Kidney glomerular epithelial cell (primary cell): ENCODE measurements at places on chromosomes 3 and 15.

DNA sequence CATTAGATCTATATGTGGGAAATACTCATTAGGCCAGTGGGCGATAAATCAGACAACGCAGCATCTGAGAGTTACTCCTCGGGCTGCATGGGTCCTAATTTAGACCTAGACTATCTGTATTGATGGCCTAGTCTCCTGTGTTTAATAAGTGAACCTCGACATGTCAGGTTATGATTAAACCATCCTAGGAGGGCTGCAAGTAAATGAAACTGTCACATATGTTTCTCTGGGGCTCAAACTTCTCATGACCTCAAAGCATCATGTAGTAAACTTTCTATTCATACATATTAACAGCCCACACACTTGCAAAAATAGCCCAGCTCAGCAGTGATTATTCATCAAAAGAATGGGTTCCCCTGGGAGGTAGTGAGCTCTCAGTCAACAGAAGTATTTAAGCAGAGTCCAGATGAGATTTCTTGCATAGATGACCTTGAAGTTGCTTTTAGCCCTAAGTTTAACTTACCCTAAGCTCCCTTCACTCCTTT lies 51.6 kb downstream of the RAB11A start:
- DNase-seq, result no peak

DNA sequence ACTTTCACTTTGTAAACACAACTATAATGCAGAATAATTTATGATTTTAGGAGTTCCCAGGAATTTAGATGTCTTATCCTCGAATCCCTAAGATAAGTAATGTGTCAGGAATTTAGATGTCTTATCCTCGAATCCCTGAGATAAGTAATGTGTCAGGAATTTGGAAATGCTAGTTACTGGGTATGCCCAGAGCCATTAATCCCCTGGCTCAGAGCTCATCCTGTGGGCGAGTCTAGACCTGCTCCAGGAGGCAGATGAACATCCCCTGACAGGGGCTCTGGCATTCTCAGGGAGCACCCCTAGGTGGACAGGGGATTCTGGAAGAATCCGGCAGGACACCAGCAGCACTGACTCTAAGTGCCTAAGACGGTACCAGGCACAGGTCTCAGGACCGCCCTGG lies 163.3 kb downstream of the ARRDC4 start:
- peak; percentile 5 for DNase-seq

DNA sequence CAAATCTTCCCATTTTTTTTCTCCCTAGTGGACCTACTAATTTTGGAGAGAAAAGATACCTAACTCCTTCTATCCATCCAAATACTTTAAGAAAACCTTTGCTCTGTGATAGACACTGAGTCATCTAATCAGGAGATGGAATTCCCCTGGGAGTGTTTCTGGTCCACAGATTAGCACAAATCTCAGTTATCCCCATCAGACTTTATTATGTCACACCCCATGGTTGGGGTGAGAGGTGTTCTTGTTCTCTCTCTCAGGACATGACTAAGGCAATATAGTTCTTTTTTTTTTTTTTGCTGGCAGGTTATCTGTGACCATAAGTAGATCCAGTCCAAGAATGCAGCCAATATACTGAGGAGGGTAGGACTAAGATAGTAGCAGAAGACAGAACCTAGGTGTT lies 15.8 kb downstream of the SLC9A9 start:
- DNase-seq, result peak; percentile 78

GRCh38 chr3:36893137-36893557 lies 51.7 kb downstream of the TRANK1 start:
- peak; percentile 49 for DNase-seq

- no peak for DNase-seq
Observed at GRCh38 chr15:82056958-82057823, 11.4 kb upstream of the MEX3B start.

DNA sequence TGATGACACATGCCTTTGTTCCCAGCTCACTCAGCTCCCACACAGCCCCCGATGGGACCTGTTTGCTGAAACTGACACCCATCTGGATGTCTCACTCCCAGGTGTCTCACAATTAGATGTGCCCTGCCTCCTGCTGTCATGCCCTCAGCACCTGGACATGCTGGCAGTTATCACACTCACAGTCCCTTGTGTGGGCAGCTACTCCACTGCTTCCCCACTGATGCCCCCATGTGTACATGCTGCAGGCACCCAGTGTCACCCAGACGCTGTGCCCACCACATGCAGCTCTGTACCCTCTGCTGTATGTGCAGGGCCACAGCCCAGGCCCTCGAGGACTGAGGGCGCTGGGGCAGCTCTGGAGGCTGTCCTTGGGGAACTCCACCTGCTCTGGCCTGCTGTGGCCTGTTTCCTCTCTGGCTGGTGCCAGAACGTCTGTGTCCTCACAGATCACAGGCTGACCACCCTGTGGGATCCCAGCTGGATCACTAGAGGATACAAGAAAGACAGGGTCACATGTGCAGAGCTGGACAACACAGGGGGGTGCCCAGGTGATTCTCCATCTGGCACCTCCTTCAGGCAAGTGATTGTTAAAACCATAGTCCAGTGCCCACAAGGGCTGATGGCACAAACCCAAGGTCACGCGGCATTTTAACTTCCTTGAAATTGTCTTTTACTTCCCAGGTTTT lies 14.0 kb downstream of the C3orf22 start:
- DNase-seq, result no peak

GRCh38 chr15:94930441-94930840 lies 699.1 kb downstream of the MCTP2 start:
- DNase-seq, result no peak

- DNase-seq, result no peak
Observed at GRCh38 chr3:33681667-33682066, 36.4 kb downstream of the CLASP2 start.

DNA sequence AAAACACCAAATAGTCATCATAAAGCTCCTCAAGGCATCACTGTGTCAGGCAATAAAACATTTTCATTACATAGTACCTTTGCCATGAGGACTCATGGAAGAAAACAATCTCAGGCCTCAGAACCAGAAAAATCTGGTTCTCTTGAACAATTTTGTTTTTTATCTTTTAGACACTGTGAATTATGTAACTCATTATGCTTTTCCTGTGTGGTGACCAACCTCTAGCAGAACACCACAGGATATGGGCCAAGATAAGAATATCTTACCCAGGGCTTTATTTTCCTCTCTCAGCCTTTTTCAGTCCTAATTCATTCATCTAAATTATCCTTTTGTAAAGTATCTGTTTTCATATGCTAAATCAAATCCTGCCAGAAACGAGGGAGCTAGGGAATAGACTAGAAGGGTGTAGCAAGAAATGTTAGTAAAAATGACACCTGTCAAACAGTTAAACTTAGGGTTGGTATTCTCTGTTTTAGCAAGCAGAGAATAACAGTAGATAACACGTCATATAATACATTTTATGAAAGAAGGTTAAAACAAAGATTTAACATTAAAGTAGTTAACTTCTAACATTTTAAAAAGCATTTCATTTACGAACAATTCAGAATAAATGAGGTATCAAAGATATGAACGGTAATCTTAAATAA lies 111.1 kb downstream of the FBXL22 start:
- DNase-seq, result no peak

DNA sequence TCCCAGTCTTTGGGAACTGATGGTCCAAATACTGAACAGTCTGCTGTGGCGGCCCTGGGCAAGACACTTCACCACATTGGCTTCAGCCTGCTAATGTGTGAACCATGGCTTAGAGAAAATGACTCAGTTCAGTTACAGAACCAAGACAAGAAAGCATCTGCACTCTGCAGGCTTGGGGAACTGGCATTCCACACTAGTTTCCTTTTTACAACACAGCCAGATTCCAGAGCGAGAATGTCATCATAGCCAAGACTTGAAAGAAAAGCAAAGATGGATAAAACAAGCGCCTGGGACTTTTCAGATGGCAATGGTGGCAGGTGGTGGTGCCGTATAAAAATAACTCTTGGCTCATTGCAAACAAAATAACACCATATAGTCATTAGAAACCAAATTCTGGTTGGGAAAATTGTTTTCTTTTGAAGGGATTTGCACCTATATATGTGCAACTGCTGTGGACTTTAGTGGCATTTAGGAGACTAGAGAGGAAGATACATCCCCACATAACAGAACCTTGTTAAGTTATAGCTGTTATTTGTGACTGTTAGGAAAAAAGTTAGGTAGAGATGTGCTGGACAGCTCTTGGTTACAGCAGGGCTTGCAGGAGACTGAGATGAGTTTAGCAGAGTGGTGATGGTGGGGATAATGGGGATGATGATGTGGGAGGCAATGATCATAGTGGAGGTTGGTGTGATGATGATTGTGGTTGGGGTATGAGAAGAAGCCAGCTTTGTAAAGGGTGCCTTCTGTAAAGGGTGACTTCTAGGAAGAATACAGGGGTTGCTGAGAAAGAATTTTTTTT lies 273.6 kb downstream of the THRB start:
- DNase-seq, result peak; percentile 94

GRCh38 chr15:50484781-50485180 lies 60.6 kb downstream of the USP8 start:
- DNase-seq, result no peak

- DNase-seq, result peak; percentile 10
Observed at GRCh38 chr15:51796847-51797401, 32.5 kb upstream of the TMOD3 start.

DNA sequence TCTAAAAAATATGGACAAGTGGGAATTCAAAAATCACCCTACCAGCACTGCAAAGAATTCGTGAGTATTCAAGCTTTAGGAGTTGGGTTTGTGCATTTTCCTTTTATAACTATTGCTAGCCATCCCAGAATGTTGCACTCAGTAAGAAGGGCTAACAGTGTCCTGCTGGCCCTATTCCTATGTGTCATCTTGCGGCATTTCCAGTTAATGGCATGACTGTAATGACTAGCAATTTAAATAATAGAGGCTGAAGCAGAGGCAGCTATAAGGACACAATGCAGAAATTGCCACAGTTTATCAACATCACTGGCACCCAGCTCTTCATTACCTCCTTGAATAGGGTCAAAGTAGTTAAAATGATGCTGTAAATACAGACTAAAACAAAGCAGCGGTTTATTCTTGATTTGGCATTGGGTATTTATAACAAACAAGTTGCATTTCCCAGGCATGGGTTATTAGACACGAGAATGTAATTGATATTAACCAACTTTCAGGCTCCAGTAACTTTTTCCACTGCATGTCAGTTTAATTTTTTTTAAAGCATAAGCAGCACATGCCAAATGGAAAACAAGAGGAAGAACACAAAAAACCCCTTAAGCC lies 177.6 kb downstream of the FHIT start:
- no peak for DNase-seq

DNA sequence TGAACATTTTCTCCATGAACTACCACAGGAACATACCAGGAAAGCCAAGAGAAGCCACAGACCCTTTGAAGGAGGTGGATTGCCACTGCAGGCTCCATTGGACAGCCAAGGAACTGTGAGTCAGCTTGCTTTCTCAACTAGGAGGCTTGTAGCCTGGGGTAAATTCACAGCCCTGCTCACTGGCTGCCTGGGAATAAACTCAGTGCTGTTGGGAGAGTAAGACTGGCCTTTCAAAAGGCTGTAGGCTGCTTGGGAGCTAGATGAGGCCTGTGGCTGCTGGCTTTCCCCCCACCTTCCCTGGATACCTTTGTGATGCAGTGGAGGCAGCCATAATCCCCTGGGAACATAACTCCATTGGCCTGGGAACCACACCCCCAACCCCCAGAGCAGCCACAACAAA lies 223.5 kb upstream of the RBMS3 start:
- DNase-seq, result peak; percentile 1

- no peak for DNase-seq
Observed at GRCh38 chr15:68298882-68299381, 21.4 kb downstream of the FEM1B start.

DNA sequence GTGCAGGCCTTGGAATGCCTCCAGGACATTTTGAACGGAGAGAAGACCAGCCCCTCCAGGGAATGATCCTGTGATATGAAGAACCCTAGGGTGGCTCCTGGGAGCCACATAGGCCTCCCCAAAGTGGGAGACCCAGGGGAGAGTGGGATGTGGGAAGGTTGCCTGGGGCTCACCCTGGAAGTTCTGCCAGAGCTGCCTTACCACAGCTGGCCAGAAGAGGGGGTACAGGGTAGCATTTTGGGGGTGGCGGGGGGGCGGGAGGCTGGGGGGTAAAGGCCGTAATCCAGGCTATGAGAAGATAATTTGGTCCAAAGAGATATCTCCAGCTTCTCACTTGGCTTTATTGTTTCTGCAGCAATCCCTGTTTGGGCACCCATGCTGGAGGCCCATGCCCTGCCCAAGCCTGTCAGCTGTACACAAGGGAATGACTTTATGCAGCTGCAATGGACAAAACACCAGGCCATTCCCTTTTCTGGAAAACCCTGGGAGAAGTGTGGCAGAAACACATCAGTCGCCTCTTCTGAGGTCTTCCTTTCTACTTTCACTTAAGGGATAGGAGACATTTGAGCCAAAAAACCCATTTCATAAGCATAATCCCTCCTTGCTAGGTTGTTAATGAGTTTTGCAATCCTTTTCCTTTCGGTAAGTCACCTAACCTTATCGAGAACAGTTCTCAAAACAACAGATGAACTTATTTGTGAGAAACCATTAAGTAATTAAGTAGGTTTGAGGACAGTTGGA lies 11.0 kb upstream of the MUSTN1 start:
- DNase-seq, result no peak

- DNase-seq, result no peak
Observed at GRCh38 chr15:41001524-41002214, 48.4 kb downstream of the CHAC1 start.

GRCh38 chr15:84976746-84977345 lies 4.8 kb upstream of the PDE8A start:
- DNase-seq, result no peak

- DNase-seq, result no peak
Observed at GRCh38 chr3:193270451-193270850, 29.4 kb downstream of the PLAAT1 start.

DNA sequence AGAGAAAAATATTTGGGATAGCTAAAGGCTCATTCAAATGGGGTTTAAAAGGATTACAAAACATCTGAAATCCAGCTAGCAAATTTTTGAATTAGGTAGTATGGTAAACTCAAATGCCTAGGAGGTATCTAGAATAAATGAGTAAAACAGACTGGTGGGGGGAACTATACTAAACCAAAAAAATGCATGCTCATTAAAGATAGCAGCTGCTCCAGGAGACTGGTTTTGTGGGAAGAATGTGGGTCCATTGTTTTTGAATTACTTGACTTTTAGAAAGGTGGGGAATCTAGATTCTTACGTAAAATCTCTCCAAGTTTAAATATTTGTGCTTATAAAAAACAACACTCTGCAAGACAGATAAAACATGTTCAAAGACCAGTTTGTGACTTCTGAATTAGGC lies 73.8 kb downstream of the LEKR1 start:
- no peak for DNase-seq

DNA sequence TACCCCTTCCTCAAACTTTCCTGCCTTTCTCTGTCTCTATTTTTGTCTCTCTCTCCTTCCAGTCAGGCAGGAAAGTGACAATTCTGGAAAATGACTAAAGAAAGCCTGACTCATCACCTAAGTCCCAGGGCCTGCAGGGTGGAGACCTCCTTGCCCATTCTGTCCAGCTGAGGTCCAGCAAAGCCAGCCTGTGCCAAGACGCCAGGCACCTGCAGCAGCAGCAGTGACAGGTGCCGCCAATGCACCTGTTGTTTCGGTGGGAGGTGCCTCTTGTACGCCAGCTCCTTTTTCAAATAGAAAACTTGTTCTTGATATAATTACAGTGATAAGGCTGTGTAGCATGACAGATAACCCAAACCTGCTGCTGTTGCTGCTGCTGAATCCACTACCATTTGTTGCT lies 501.3 kb downstream of the NTRK3 start:
- no peak for DNase-seq
